ENCODE measurements at places on chromosomes 5 and 9.

DNA sequence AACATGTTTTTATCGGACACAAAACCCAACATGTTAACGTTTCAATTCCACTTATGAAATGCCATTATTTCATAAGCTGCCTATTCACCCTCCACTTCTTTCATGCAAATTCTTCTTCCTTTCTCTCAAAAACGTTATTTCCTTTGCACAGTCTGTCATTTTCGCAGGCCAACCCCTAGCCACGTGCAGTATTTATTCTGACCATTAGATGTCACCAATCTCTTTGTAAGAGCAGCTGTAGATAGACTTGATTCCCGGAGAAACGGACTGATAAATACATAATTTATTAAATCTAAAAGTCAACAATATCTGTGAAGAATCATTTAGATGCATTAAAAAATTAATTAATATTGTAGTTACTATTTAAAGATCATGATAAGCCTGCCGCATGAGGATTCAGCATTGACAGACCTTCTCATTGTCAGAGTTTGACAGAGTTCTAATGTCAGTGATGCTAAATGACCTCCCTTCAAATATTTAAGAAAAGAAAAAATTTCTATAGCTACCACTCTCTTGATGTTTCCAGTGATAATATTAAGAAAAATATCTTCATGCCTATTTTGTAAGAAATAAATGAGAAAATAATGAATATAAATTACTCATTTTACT lies 933.6 kb downstream of the CDH12 start:
- DNase-seq: no peak

DNA sequence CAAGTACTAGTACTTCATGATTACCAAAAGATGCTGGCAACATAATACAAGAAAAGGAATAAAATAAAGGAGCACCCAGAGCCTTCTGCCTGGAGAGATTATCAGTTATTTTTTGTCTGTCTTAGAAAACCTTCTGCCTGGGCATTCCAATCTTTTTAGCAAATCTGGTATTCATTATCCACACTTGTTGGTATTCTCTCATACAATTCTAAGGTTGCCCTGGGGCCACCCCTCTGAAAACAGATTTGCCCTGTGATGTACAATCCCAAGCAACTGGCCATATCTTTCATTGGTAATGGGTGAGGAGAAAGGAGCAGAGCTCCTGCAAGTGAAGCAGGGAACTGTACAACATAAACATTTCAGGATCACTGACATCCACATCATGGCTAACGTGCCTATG lies 47.8 kb downstream of the WDR41 start:
- no peak for DNase-seq

DNA sequence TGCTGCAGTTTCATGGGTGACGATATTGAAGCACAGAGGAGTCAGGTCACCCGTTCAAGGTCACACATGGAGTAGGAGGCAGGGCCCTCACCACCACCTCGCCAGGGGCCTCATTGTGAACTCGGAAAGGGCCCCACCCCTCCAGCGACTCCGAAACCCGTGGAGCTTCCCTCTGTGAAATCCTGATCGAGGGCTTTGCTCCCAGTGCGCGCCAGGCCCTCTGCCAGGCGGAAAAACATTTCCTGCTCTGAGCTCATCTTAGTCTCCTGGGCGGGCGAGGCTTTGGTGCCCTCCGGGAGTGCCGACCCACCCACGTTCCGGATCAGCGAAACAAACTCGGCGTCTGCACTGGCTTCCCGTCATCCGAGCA lies 75.0 kb upstream of the FCN1 start:
- no peak for DNase-seq

DNA sequence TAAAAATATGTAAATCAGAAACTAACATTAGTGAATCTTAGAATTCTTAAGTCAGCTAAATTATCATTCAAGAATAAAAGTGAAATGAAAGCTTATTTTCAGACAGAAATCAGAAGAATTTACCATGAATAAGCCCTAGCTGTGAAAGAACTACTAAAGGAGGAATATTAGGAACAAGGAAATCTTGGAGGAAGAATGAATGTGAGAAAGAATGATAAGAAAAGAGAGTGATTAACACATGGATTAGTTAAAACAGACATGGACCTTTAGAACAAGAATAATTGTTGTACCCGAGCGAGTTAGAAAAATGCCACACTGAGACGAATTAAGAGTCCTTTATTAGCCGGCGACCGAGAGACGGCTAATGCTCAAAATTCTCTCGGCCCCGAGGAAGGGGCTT lies 24.1 kb upstream of the RHOBTB3 start:
- DNase-seq: no peak

DNA sequence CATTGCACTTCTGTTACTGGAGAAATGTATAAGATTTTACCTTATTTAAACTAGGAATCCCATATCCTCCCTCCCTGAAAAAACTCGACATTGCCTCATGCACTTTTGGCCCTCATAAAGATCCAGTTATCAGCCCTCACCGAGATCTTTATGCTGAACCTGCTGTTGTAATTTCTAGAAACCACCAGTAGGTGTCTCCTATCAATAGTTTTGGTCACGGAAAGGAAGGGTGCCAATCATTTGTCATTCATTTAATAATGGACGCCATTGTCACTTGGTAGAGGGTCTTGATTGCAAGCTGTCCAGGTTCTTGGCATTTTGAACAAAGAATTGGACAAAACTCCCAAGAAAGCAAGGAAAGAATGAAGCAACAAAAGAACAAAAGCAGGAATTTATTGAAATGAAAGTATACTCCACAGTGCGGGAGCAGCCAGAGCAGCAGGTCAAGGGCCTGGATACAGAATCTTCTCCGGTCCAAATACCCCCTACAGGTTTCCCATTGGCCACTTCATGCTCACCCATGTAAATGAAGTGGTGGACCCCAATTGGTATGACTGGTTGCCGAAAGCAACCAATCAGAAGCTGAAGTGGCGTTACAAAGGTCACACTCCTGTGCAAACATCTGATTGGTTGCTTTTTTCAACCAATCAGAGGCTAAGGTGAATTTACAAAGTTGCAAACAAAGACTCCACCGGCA lies 524.3 kb downstream of the PSAT1 start:
- DNase-seq: no peak

GRCh38 chr5:78993165-78993564 lies 8.1 kb upstream of the ARSB start:
- no peak for DNase-seq

GRCh38 chr5:176653401-176654385 lies 6.4 kb downstream of the TSPAN17 start:
- no peak for DNase-seq

DNA sequence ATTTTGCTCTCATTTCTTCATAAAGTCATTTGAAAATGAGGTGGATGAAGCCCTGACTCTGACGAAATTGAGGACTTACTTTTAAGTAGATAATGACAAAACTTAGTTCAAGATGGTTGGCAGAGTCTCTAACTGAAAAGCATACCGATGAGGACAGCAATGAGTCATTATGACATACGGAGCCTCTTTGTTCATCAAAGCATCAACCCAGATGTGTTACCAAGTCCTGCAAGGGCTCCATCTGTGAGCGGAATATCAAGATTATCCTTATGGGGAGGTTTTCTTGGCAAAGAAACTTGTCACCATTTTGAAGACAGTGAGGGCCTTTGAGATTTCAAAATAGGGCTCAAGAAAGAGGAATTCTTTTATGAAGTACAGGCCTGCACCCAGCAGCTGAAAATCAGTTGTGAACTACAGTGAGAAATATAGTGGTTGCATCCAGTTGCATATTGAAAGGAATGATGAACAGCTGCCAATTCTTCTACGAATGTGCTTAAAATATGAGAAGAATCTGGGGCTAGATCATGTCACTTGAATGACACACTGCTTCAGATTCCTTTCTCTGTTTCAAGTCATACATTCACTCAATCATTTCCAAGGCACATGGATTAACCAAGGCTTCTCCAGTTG lies 86.6 kb upstream of the SLC24A2 start:
- no peak for DNase-seq

GRCh38 chr5:121897341-121897740 lies 45.7 kb downstream of the FTMT start:
- no peak for DNase-seq

GRCh38 chr5:131783874-131784273 lies 12.9 kb downstream of the FNIP1 start:
- no peak for DNase-seq

- no peak for DNase-seq
Observed at GRCh38 chr5:9624196-9624947, 5.8 kb downstream of the TAS2R1 start.

GRCh38 chr5:103523319-103523718 lies 39.3 kb downstream of the NUDT12 start:
- peak; percentile 59 for DNase-seq

DNA sequence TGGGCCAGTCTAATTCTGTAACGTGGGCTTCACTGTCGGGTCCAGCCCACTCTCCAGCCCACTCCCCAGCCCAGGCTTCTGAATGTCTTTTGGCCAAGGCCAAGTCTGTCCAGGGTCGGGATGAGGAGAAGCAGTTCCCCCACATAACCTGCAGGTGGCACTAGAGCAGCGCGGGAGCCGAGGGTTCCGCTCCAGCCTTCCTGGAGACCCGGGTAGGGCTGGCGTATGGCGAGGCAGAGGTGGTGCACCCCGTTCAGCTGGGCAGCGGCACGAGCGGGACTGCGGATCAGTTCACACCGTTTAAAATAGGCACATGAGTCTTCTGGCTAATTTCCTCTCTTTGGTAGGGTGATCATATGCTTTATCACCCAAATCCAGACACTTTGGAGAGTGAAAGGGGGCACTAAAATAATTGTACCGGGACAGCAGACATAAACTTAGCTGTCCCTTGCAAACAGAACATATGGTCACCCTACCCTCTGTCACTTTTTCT lies 185.9 kb downstream of the MSX2 start:
- no peak for DNase-seq

- DNase-seq: no peak
Observed at GRCh38 chr9:112631313-112632070, 86.4 kb downstream of the INIP start.

GRCh38 chr5:79030663-79031484 lies 38.6 kb downstream of the DMGDH start:
- no peak for DNase-seq

GRCh38 chr5:65066387-65067146 lies 297.8 kb downstream of the CWC27 start:
- no peak for DNase-seq

- DNase-seq: no peak
Observed at GRCh38 chr5:126070481-126070880, 352.7 kb upstream of the GRAMD2B start.

DNA sequence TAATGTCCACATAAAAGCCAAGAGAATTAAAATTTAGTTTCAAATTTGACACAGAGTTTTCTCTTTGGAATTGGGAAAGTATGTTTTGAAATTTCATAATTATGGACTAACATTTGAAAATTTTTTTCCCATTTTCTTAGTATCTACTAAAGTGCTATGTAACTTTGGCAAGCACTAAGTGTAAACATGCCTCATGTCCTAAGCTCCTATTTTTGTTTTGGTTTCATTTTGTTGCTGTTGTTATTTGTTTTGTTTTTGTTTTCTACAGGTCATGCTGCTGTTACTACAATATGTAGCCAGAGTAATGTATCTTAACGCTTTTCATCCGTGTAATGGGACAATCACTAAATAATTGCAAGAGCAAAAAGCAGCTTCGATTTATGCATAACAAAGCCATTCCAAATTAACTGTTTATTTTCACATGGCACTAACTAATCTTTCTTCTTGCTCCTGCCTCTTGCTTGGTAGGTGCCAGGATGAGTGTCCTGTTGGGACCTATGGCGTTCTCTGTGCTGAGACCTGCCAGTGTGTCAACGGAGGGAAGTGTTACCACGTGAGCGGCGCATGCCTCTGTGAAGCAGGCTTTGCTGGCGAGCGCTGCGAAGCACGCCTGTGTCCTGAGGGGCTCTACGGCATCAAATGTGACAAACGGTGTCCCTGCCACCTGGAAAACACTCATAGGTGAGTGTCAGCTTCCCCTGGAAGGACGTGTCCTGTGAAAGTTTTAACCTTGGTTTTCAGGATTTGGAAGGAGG lies 107.3 kb upstream of the PRRC1 start:
- no peak for DNase-seq

DNA sequence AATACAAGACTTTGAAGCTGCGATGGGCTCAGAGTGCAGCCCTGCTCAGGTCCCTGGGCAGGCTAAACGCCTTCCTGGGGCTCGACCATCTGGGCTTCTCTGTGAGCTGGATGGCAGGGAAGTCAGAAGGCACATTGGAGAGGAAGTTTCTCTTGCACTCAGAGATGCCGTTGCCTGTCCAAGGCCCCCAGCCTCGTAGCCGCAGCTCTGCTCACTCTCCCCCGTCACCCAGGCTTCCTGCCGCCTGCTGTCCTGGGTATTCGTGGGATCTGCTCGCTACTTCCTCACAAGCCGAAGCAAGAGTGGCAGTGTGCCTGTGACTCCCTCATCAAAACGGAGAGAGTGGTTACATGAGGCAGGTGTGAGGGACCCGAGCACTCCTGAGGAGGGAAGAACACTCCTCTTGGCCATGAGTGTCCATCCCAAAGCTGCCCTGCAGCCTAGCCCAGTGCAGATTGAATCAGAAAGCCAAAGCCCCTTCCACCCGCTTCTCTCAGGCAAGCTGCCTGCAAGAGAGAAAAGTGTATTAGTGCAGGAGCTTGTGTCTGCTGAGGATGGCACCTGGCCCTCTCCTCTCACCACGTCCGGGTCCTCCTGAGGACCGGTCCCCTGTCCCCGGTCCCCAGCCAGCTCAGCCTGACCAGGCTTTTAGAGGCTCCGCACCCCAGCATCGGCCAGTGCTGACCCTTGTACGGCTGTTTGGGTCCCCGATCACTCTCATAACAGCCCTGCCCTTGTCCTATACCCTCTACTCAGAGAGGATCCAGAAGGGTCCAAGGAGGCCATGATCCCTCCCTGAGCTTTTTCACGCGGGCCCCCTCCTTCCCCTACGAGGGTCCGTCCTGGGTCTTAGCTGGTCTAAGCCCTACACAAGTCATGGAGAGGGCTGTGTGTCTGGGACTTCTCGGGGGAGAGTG lies 7.3 kb downstream of the FCN2 start:
- no peak for DNase-seq

GRCh38 chr5:125023673-125024072 lies 277.2 kb upstream of the ZNF608 start:
- DNase-seq: no peak

GRCh38 chr5:95735406-95735805 lies 4.3 kb downstream of the RHOBTB3 start:
- DNase-seq: no peak

DNA sequence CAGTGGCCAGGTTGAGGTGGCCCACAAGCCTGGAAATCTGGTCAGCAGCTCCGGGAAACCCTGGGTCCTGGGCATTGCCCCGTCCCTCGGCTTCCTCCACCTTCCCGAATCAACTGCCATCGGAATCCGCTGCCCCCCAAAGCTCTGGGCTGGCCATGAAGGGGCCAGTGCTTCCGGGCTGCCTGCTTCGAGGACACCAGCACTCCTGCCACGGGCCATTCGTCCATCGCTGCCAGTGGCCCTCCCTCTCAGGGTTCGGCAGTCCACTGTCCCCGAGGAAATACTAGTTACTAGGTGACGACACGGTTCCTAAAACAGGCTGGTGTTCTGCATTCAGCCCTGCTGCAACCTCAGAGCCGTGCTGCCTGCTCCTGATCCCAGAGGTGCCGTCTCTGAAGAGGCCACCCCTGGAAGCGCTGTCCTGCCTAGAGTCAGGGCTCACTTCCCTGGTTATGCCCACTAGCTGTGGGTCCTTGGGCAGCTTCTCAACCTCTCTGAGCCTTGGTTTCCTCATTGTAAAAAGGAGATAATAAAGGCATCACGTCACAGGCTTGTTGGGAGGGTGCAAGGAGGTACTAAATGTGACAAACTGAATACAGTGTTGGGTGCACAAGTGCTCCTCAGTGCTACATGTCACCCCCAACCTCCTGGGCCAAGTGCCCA lies 3.5 kb upstream of the WDR5 start:
- no peak for DNase-seq

- peak; percentile 62 for DNase-seq
Observed at GRCh38 chr5:175696139-175696854, 38.4 kb downstream of the HRH2 start.
